PC-9 (cell line): ENCODE measurements at places on chromosomes 2 and 18. TPM values are rescaled to one million over a fixed set of nuclear protein-coding genes. Genes with fewer than 3 reads are reported as not detected.

HOXD11 gene
- not detected in 2 replicates for total RNA-seq

ASB18 gene
- total RNA-seq, result 0.46 TPM in 1 of 2 replicates, not detected in the other

PFN4 gene
- 1.2 and 2.6 TPM in 2 replicates for total RNA-seq

ACMSD gene
- not detected in 2 replicates for total RNA-seq

RTN4 gene
- 342 and 343 TPM in 2 replicates for total RNA-seq

PELI1 gene
- 32.6 and 33.1 TPM in 2 replicates for total RNA-seq

MPHOSPH10 gene
- total RNA-seq, result 16.0 and 26.9 TPM in 2 replicates

MBOAT2 gene
- total RNA-seq, result 45.3 and 57.7 TPM in 2 replicates

QPCT gene
- 2.6 and 3.0 TPM in 2 replicates for total RNA-seq

ZBTB7C gene
- not detected in 2 replicates for total RNA-seq

SEC11C gene
- 15.7 and 15.8 TPM in 2 replicates for total RNA-seq

REG3A gene
- not detected in 2 replicates for total RNA-seq

SLC5A7 gene
- not detected in 2 replicates for total RNA-seq

AGXT gene
- total RNA-seq, result not detected in 2 replicates

IL1RL1 gene
- 0.55 and 1.7 TPM in 2 replicates for total RNA-seq

NTSR2 gene
- not detected in 2 replicates for total RNA-seq

POTEC gene
- total RNA-seq, result not detected in 2 replicates

AQP4 gene
- not detected in 2 replicates for total RNA-seq

PLEK gene
- not detected in 2 replicates for total RNA-seq

CRYBA2 gene
- total RNA-seq, result not detected in 2 replicates

FHOD3 gene
- 10.6 and 13.3 TPM in 2 replicates for total RNA-seq

IL36G gene
- not detected in 2 replicates for total RNA-seq

RAMP1 gene
- total RNA-seq, result 48.5 and 48.7 TPM in 2 replicates

ALPI gene
- total RNA-seq, result not detected in 2 replicates

UGT1A6 gene
- 549 and 643 TPM in 2 replicates for total RNA-seq

FZD7 gene
- 26.8 and 30.9 TPM in 2 replicates for total RNA-seq

SIX3 gene
- 1.4 TPM in 2 replicates for total RNA-seq

TACR1 gene
- not detected in 2 replicates for total RNA-seq

ANKRD62 gene
- 0.20 TPM in 1 of 2 replicates, not detected in the other for total RNA-seq

SPP2 gene
- total RNA-seq, result not detected in 2 replicates

RNU2-63P gene
- total RNA-seq, result 3.9 TPM in 1 of 2 replicates, not detected in the other

TEX44 gene
- not detected in 2 replicates for total RNA-seq

ADCYAP1 gene
- not detected in 2 replicates for total RNA-seq

DTNA gene
- not detected in 2 replicates for total RNA-seq

LRPPRC gene
- total RNA-seq, result 133 and 149 TPM in 2 replicates

HOXD10 gene
- total RNA-seq, result not detected in 2 replicates

BOLL gene
- not detected in 2 replicates for total RNA-seq

LYPD6 gene
- total RNA-seq, result 0.74 and 1.1 TPM in 2 replicates

INPP5D gene
- total RNA-seq, result 0.55 and 0.74 TPM in 2 replicates

SLC8A1 gene
- total RNA-seq, result 6.5 and 13.5 TPM in 2 replicates

STEAP3 gene
- 23.0 and 26.3 TPM in 2 replicates for total RNA-seq

GALNT5 gene
- total RNA-seq, result 1.3 and 1.9 TPM in 2 replicates

CCT4 gene
- total RNA-seq, result 265 and 350 TPM in 2 replicates

HRH4 gene
- 0.18 TPM in 1 of 2 replicates, not detected in the other for total RNA-seq

KIF5C gene
- 0.07 and 0.23 TPM in 2 replicates for total RNA-seq

PID1 gene
- total RNA-seq, result not detected in 2 replicates

SP5 gene
- 1.9 and 7.3 TPM in 2 replicates for total RNA-seq

PASK gene
- 70.4 and 77.5 TPM in 2 replicates for total RNA-seq

SNTG2 gene
- total RNA-seq, result not detected in 2 replicates

CHST9 gene
- 0.07 TPM in 1 of 2 replicates, not detected in the other for total RNA-seq

IL37 gene
- 1.0 and 1.7 TPM in 2 replicates for total RNA-seq

MAL gene
- total RNA-seq, result 146 and 171 TPM in 2 replicates
